CD4-positive, CD25-positive, alpha-beta regulatory T cell (primary cell): ENCODE measurements at places on chromosomes 2 and 18. TPM values are rescaled to one million over a fixed set of nuclear protein-coding genes. Genes with fewer than 3 reads are reported as not detected.

DNA sequence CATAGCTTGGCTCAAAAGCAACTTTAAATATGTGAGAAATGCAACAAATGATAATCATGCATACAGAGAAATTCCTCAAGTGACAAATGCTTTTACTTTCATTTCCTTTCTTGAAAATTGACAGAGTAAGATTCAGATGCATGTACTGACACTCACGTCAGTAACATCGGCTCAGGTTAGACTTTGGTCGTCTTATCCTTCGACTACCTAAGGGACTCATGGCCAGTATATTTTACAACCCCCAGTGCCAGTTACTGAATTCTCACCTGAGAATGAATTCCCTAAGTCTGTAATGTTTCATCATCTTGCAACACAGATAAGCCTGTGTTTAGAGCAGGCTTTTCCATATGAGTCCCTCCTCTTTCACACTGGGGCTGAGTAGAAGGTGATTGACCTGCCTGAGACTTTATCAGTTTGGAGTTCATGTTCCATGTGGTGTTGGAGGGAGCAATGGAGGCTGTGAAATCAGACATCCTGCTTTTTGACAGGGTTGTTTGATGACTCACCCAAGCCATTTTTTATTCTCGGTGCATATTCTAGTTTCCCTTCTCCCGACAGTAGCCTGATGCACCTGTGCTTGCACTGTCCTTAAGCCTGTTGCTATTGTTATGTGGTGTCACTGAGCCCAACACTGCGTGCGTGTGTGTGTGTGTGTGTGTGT is 30.5 kb upstream of the ATP8B1 start:
- H3K4me3 ChIP-seq = peak overlapping the region; percentile 76
- no peaks in the 10 kb centered on the region for H3K36me3 ChIP-seq
- H3K27ac ChIP-seq = no peak overlapping the region
- no peaks in the 10 kb centered on the region for H3K4me1 ChIP-seq

GRCh38 chr2:193894081-193894480 is 1699.3 kb upstream of the TMEFF2 start:
- no peak overlapping the region for H3K27ac ChIP-seq
- no peaks in the 10 kb centered on the region for H3K36me3 ChIP-seq
- DNase-seq = no peak
- no peaks in the 10 kb centered on the region for H3K27me3 ChIP-seq

DNA sequence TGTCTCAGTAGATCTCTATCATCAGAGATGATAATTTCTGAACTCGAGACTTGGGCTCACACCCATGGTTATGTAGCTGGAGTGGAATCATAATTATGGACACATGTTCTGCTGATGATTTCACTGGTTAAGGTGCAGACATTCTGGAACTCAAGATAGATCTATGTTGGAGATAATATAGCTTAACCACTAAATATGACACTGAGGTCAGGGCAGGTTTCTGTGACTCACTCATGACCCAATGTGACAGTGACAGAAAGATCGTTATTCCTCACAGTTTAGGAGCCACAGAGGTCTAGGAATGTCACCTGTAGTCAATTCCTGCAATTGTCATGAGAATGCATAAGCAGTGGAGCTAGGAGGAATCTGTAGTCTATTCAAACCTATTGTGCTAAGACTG is 828.6 kb downstream of the TRIB2 start:
- no peaks in the 10 kb centered on the region for H3K4me1 ChIP-seq
- no peaks in the 10 kb centered on the region for H3K36me3 ChIP-seq
- DNase-seq = no peak
- no peak overlapping the region for H3K4me3 ChIP-seq
- H3K27ac ChIP-seq = no peak overlapping the region
- no peaks in the 10 kb centered on the region for H3K27me3 ChIP-seq

DNA sequence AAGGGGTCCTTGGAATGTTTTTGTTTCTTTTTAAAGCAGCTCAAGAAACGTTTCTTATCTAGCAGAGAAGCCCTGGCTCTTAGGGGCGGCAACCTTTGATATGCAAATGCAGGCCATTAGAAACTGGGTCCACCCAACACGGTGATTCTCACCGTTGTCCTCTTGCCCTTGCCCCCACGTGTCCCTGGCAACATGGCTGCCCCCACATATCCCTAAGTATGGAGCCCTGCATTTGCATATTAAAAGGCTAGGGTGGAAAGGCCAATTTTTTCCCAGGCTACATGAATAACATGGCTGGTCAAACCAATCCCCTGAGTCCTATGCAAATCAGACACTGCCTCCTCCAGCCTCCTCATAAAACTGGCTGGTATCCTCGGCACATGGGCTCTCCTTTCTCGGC is 230.1 kb upstream of the SPOPL start:
- H3K36me3 ChIP-seq = no peaks in the 10 kb centered on the region
- no peak overlapping the region for H3K4me3 ChIP-seq
- H3K27ac ChIP-seq = no peak overlapping the region

- H3K27ac ChIP-seq = no peak overlapping the region
- H3K4me3 ChIP-seq = no peak overlapping the region
- no peaks in the 10 kb centered on the region for H3K36me3 ChIP-seq
- peaks cover 3% of the 10 kb centered on the region for H3K27me3 ChIP-seq
- DNase-seq = no peak
Measured at GRCh38 chr2:88318071-88318955, 134.2 kb downstream of the FOXI3 start.

DNA sequence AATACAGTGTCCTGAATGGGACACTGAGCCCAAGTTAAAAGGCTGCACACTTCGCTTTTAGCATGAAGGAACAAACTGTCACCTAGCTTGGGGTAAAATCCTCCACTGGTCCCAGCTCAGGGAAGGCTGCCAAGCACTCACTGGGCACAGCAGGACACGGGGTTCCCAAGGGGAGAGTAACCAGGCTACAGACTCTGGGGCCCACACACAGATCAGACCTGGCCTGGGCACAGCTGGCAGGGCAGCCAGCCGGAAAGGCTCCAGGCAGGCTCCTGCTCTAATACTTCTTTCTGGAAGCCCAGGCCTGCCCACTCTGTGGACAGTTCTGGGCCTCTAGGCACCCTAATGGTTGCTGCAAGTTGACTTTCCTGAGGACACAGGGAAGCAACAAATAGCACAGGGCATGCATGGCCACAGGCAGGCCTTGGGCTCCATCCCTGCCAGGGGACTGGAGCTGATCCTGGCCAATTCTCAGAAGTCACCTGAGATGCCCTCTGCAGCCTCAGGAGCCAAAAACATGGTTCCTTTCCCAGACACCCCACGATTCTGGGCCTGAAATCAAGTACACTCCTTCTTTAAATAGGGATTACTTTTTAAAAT is 18.7 kb upstream of the SULT1C3 start:
- H3K36me3 ChIP-seq = no peaks in the 10 kb centered on the region
- DNase-seq = no peak
- no peak overlapping the region for H3K27ac ChIP-seq
- no peak overlapping the region for H3K4me3 ChIP-seq

DNA sequence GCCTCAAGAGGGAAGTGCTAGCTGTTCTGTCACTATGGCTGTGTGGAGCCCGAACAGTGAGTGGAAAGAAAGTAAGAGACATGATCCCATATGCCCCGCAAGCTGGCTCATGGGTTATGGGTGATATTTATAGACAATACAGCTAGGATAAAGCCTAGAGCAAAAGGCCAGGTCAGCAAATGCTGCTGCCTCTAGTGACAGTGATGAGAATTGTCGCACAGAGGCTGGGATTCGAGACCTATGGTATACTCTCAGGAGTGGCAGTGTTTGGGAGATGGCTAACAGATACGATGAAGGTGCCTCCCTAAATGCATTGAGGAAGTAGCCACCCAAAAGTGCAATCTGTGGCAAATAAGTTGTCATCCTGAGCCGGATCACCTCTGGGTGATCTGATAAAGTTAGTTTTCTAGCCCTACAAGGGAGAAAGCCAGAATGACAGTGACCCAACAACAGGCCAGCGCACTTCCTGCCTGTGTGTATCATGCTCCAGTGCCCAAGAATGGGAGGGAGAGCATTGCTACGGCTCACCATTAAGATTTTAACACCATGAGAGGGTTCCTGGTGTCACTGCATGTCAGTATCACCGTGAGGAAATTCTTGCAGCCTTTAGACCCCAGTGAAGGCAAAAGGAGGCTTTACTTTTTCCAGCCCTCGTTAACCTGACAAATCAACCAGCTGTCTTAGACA is 92.2 kb upstream of the TGFA start:
- no peaks in the 10 kb centered on the region for H3K27me3 ChIP-seq
- H3K36me3 ChIP-seq = no peaks in the 10 kb centered on the region
- H3K4me3 ChIP-seq = no peak overlapping the region
- H3K27ac ChIP-seq = no peak overlapping the region
- DNase-seq = no peak

GRCh38 chr2:216807857-216808272 is 52.0 kb downstream of the TNP1 start:
- H3K4me1 ChIP-seq = no peaks in the 10 kb centered on the region
- H3K4me3 ChIP-seq = no peak overlapping the region
- H3K36me3 ChIP-seq = no peaks in the 10 kb centered on the region

- H3K36me3 ChIP-seq = no peaks in the 10 kb centered on the region
- no peak overlapping the region for H3K4me3 ChIP-seq
- no peak overlapping the region for H3K27ac ChIP-seq
- H3K4me1 ChIP-seq = no peaks in the 10 kb centered on the region
Measured at GRCh38 chr2:220275454-220275853, 648.0 kb downstream of the SLC4A3 start.

- H3K4me1 ChIP-seq = no peaks in the 10 kb centered on the region
- no peaks in the 10 kb centered on the region for H3K27me3 ChIP-seq
- H3K27ac ChIP-seq = no peak overlapping the region
- no peaks in the 10 kb centered on the region for H3K36me3 ChIP-seq
Measured at GRCh38 chr18:48592540-48593171, 53.8 kb downstream of the CTIF start.

DNA sequence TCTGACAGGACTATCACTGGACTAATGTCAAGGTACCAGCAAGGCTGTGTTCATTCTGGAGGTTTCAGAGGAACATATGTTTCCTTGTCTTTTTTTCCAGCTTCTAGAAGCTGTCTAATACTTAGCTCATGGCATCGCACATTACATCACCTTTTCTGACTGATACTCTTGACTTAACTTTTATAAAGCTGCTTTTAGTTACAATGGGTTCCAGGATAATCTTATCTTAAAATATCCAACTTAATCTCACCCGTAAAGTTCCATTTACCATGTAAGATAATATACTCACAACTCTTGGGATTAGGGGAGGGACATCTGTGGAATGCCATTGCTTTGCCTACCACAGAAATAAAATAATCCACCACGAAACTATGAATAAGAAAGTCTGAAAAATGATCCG is 394.2 kb downstream of the CDH19 start:
- H3K27ac ChIP-seq = no peak overlapping the region
- H3K4me3 ChIP-seq = no peak overlapping the region
- no peak for DNase-seq
- H3K4me1 ChIP-seq = no peaks in the 10 kb centered on the region

- H3K27me3 ChIP-seq = no peaks in the 10 kb centered on the region
- H3K4me1 ChIP-seq = no peaks in the 10 kb centered on the region
- H3K27ac ChIP-seq = no peak overlapping the region
- DNase-seq = no peak
Measured at GRCh38 chr18:58253318-58253717, 209.3 kb downstream of the NEDD4L start.

DNA sequence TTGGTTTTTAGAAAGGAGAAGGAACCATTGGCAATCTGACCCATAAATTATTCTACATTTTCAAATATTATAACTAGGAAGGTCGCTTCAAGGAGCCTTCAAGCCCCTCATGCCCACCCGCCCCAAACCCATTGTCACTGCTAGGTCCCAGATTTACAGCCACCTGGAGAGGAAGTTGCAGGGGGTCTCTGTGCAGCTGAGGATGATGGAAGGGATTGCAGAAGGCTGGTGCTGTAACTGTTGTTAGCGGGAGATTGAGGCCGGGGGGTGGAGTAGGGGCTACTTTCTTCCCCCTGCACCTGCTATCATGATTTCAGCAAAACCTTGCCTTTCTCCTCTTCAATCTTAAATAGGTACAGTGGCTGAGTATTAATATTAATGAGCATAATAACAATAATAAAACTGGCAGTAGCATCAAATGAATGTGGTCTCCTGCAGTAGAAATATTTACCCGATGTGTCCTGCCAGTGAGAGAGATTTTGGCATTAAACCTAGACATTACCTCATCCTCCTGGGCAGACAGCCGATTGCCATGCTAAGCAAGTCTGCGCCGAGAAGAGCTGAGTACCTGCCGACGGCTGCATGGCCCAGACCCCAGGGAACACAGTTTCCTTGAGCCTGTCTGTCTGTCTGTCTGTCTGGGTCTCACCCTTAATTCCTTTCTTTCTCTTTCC is 225.4 kb downstream of the FAM210A start:
- no peak overlapping the region for H3K4me3 ChIP-seq
- no peak overlapping the region for H3K27ac ChIP-seq
- H3K36me3 ChIP-seq = peaks cover 41% of the 10 kb centered on the region
- no peaks in the 10 kb centered on the region for H3K27me3 ChIP-seq
- H3K4me1 ChIP-seq = peaks cover 34% of the 10 kb centered on the region
- DNase-seq = no peak

GRCh38 chr2:207474863-207475485 is 54.8 kb upstream of the CREB1 start:
- H3K36me3 ChIP-seq = no peaks in the 10 kb centered on the region
- peak; percentile 66 for DNase-seq
- H3K27me3 ChIP-seq = no peaks in the 10 kb centered on the region
- no peak overlapping the region for H3K27ac ChIP-seq
- peaks cover 5% of the 10 kb centered on the region for H3K4me1 ChIP-seq

GRCh38 chr18:48230467-48231113 is 178.6 kb downstream of the ZBTB7C start:
- H3K27me3 ChIP-seq = peaks cover 2% of the 10 kb centered on the region
- no peaks in the 10 kb centered on the region for H3K36me3 ChIP-seq

DNA sequence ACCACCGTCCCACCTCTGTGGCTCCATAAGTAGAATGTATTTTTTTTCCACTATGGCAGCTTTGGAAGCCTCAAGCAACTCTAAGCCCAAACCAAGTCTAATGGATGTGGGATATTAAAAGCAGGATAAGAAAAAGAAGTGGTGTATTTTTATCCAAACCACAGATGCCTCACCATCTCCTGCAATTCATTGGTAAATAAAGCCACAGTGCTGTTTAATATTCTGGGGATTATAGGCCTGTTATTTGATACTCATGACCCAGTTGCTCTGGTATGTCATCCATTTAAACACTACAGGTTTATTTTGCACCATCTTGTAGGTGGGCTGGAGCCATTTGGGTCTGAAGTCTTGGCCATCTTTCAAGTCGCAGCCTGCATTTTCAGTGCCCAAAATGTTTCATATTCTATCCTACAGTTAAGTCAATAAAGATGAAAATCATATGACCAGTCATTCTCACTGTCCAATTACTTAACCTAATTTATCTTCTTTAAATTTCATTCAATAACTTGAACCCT is 279.5 kb upstream of the EPHA4 start:
- DNase-seq = no peak
- no peak overlapping the region for H3K4me3 ChIP-seq
- H3K4me1 ChIP-seq = no peaks in the 10 kb centered on the region

GRCh38 chr2:134773759-134774742 is 55.3 kb upstream of the TMEM163 start:
- H3K27ac ChIP-seq = no peak overlapping the region
- H3K4me3 ChIP-seq = no peak overlapping the region
- H3K27me3 ChIP-seq = peaks cover 5% of the 10 kb centered on the region

Gene NTSR2
- total RNA-seq = not detected

Gene CPO
- not detected for total RNA-seq

Gene SULT1C4
- 0.62 TPM for total RNA-seq

Gene ST6GAL2
- total RNA-seq = 0.74 TPM

Gene ZAP70
- total RNA-seq = 431 TPM

Gene SCTR
- total RNA-seq = not detected

Gene AQP12B
- total RNA-seq = not detected

Gene POTEF
- total RNA-seq = not detected

Gene INPP1
- total RNA-seq = 8.2 TPM

Gene INPP5D
- 278 TPM for total RNA-seq

Gene RGPD3
- 0.44 TPM for total RNA-seq

Gene CCDC121
- 0.79 TPM for total RNA-seq
